Activated CD4-positive, alpha-beta T cell treated with anti-CD3 and anti-CD28 coated beads, Interleukin-2, amount 50 U/mL, for 4 hours (primary cell): ENCODE measurements at places on chromosomes 6 and 20.

DNA sequence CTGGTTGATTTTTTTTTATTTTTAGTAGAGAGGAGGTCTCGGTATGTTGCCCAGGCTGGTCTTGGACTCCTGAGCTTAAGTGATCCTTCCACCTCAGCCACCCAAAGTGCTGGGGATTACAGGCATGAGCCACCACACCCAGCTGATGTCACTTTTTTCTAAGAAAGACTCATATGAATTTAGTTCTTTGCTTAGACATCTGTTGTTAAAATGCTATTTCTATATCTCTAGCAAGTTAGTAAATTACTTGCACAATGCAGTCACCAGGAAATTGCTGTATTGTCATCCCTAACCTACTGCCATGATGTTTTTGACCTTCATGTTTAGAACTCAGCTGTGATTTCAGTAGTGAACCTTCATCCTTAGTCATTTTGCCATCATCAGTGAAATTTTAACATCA is 5.7 kb downstream of the KDM1B start:
- DNase-seq: no peak

DNA sequence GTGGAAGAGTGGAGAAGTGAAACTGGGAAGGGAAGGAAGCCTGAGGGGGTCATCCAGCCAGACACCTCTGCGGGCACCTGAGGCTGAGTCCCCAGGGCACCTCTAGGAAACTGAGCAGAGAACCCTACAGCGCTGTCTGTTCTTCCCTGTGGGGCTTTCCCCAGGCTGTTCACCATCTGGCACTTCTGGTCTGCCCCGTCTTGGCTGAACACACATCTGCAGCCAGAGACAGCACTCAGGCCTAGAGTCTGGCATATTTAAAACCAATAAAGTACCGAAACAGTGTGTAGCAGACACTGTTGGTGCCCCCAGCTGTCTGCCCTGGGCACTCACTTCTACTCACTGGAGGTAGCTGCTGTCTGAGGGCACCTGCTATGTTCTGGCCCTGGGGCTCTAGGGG is 9.4 kb upstream of the ARFGEF2 start:
- no peak for DNase-seq

- DNase-seq: no peak
Measured at GRCh38 chr6:158939255-158940159, 60.5 kb downstream of the RSPH3 start.

GRCh38 chr6:23250556-23250955 is 681.2 kb downstream of the HDGFL1 start:
- no peak for DNase-seq

GRCh38 chr20:63284544-63284949 is 8.4 kb upstream of the COL20A1 start:
- DNase-seq: no peak

DNA sequence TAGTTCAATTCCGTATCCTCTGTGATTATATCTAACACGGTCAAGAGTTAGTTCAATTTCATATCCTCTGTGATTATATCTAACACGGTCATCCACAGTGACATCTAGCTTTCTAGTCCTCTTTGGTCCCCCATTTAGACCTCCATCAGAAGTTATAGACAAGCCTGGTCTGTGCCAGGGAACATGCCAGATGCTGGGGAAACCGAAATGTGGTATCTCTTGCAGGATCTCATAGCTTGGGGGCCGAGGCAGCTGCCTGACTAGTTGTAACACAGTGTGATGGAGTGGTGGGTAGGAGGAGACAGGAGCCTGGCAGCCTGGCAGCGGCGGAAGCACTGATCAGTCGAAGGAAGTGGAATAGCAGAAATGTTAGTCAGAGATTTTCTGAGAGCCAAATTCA is 13.8 kb upstream of the SMOC2 start:
- no peak for DNase-seq

- no peak for DNase-seq
Measured at GRCh38 chr20:16710781-16711180, 19.0 kb upstream of the SNRPB2 start.

- DNase-seq: no peak
Measured at GRCh38 chr6:35713006-35713767, 23.6 kb upstream of the ARMC12 start.

DNA sequence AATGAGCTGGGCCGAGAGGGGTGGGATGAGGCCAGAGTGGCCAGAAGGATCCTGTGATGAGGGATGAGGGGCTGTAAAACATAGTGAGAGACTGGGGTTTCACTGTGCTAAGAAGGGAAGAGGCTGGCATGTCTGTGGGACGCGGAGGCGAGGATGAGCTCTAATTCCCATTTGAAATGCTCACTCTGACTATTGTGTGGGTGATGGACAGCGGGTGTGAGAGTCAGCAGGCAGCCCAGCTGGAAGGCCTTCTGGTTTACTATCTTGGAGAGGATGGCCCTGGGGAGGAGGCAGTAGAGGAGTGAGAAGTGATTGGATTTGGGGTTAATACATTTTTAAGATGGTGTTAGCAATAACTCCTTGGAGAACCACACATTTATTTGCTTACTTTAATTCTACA is 9.5 kb upstream of the MICA start:
- DNase-seq: no peak

DNA sequence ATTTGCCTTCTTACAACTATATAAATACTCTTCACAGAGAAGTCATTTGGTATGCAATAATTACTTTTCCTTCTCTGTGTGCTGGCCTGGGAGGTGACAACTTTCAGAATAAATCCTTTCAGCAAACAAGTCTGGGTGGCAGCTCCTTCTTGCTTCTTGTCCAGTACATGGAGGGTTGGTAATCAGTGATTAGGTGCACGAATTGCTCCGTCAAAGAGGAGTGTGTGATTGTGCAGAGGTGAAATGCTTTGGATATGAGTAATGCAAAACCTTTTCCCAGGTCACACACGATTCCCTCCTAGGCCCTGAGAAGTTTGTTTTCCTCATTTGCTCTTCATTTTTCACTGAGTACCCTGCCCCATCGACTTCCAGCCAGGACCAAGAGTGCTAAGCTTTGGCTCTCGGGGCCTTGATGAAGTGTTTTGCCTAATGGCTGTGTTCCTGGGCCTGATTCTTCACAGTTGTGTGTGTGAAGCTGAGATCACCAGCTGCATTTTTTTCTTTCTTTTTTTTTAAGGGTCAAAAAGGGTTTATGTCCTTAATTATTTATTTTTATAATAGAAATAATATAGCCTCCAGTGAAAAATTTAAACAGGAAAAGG is 216.5 kb downstream of the ZMYND8 start:
- no peak for DNase-seq

DNA sequence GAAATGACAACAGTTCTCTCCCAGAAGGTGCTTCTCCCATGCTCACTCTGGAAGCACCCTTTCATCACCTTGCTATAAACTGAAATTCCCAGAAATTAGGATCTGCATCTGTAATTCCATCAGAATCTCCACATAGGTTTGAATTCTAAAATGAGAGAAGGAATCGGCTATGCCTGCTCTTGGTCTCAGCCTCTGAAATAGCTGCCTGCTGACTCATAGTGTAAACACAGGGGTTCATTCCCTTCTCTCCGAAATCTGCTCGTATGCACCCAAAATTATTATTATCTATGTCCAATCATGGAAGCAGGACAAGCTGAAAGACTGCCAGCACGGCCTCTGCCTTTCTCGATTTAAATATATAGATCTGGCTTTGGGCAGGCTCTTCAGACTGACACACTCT is 74.6 kb upstream of the TAB2 start:
- DNase-seq: no peak

GRCh38 chr6:112286010-112286409 is 31.6 kb upstream of the LAMA4 start:
- DNase-seq: peak; percentile 0

GRCh38 chr20:37741570-37741969 is 47.7 kb downstream of the CTNNBL1 start:
- no peak for DNase-seq

DNA sequence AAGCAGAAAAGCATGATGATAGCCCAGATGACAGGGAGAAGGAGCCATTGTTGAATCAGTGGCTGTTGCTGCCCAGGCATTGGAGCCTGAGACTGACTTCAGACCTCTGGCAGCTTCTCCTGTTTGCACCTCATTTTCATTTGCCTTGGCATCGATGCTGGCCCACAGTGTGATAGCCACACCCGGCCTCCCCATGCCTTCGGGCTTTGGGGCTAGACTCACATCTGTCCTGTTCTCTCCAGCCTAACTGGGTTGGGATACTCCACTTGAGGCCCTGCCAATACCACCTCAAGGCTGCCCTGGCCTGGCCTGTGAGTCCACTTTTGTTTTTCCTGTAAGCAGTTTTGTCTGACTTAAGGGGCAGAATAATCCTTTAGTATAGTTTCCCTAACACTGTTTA is 140.4 kb downstream of the UST start:
- no peak for DNase-seq

GRCh38 chr6:40669343-40669742 is 82.2 kb upstream of the LRFN2 start:
- no peak for DNase-seq

GRCh38 chr6:163940705-163941623 is 526.4 kb downstream of the QKI start:
- DNase-seq: no peak

DNA sequence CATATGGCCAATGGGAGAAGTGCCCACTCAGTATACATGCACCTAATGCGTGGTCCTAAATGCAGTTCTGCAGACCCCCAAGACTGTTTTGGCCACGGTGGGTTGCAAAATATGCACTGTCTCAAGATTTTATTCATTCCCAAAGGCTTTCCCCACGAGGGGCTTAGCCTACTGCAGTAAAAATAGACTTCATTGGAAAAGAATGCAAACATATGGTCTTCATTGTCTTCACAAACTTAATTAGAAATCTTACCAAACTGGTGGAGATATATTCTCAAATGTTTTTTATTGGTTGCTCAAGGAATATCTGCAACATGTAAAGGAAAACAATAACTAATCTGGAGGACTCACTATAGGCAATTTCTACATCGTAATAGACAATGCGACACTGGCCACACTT is 31.6 kb upstream of the PRL start:
- DNase-seq: no peak

- DNase-seq: no peak
Measured at GRCh38 chr6:51139950-51140385, 321.3 kb downstream of the TFAP2B start.

DNA sequence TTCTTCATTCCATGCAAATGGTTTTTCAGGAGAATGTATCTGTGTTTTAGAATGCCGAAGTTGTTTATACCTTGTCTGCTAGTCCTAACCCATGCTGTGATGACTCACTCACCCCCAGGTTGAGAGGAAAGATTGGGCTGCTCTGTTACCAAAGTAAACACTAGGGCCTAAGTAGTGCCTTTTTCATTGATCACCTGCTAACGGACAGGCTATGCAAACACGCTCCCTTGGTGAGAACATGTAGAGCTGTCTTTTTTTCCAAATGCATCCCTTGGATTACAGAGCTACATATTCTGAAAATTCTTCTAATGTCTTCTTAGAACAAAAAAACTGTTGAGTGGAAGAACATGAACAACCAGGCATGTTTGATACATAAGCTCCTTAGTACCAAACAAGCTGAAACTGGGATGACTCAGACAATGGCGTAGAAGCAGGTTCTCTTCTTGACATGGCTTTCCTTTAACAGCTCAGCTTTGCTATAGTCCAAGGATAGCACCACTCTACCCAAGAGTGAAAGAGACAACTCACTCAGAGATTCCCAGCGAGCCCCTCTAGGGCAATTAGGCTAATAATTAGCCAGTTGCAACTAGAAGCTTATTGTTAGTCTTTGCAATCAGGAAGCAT is 20.5 kb downstream of the PERP start:
- no peak for DNase-seq

- DNase-seq: no peak
Measured at GRCh38 chr6:67045076-67045475, 1338.0 kb upstream of the EYS start.

DNA sequence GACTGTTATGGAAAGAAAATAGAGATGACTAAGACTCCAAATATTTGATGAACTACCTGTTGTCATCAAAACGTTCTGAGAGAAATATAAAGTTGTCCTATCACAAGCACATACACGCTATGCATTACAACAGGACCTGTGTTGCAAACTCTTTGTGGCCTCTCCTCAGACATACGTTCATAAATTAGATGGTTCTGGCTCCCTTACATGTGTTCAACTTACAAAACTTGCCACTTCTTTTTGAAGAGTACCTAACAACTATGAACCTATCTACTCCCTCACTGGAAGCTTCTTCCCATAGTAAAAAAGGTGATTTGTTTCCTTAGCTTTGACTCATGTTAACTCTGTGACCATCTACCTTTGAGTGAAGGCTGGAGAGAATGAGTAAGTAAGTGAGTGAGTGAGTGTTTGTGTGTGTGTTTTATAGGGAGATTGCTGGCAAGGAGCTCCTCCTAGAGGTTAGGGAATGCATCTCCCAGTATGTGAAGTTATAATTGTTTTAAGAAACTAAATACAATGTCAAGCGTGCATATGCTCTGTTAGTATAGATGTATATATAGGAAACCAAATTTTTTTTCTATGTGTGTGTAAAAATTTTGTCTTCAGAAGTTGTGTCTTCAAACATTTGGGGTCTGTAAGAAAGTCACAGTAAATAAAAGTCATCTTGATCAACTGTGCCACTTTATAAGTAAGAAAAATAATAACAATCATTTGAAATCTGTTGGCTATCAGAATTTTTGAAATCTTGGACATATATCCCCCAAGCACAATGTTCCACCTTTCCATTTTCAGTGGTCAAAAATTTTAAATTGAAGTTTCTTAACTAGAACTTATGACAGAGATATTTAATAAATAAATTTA is 1211.1 kb upstream of the GJE1 start:
- no peak for DNase-seq

GRCh38 chr20:40635971-40636370 is 53.1 kb downstream of the MAFB start:
- DNase-seq: no peak

DNA sequence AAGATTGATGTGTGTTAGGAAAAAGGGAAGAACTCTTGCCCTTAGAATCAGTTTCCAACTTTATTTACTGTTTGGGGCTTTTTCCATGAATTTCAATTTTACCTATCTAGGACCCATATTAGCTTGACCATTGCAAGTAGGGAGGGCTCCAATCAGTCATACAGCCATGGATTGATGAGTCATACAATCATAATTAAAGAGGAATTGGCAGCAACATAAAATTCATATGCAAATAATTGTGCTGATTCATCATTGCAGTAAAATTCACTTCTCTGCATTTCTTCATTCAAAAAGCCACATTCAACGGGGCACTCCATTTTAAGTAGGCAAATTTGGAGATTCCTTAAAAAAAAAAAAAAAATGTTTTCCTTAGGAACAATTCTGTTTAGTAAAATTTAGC is 1016.4 kb downstream of the KIF16B start:
- DNase-seq: no peak
